GM23248 (cell line): ENCODE measurements at places on chromosomes 5 and 9. TPM values are rescaled to one million over a fixed set of nuclear protein-coding genes. Genes with fewer than 3 reads are reported as not detected.

DNA sequence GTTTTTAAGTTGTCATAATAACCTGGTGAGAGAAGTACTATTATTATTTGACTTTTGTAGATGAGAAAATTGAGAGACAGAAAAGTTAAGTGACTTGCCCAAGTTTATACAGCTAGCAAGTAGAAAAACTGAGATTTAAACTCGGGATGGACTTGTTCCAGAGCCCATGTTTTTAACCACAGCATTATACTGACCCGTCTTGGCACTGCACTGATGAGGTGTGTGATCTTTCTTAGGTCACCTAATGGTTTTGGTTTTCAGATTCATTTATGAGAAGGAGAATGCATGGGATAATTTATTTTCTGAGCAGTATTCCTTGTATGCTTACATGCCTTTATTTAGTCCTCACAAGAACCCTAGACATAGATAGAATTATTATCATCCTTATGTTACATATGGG lies 201.8 kb upstream of the CDKN2B start:
- no peak for DNase-seq

GRCh38 chr9:131950487-131950886 lies 129.2 kb downstream of the MED27 start:
- DNase-seq: no peak

DNA sequence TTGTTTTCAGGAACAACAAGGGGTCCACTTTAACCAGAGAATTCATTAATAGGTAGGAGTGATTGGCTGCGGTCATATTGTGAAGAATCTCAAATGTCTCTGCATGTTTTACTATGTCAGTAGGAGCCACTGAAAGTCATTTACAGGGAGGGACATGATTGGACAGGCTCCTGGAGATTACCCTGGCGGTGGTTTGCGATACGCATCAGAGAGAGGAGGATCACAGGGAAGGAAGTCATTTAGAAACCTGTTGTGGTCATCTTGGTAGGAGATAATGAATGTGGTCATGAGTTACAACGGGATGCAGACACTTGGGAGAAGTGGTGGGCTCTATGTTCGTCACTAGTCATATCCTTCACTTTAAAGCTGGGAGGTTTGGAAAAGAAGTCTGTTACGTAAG lies 262.8 kb downstream of the FAM114A2 start:
- no peak for DNase-seq

GRCh38 chr9:122364783-122365150 lies 6.1 kb upstream of the PTGS1 start:
- DNase-seq: peak; percentile 73

- DNase-seq: no peak
Measured at GRCh38 chr9:109458453-109459211, 39.5 kb downstream of the PTPN3 start.

- no peak for DNase-seq
Measured at GRCh38 chr5:158164296-158165047, 305.5 kb upstream of the CLINT1 start.

GRCh38 chr9:126984969-126985368 lies 70.4 kb downstream of the RALGPS1 start:
- peak; percentile 14 for DNase-seq

DNA sequence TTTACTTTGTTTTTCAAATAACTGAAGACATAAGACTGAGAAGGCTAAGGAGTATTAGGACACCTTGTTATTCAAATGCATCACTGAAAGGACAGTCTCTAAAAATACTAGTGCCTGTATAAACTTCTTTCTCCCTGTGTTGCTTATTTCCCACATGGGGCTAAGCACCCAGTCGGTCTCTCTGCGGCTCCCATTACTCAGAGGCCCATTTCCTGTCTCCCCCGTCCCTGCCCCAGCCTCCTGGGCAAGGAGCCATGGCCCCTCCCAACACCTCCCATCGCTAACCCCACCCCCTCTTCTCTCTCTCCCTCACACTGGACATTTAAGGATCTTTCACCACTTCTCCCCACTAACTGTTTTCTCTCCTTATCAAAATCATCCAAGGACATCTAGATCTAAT lies 81.9 kb downstream of the EBF1 start:
- DNase-seq: peak; percentile 76

GRCh38 chr5:43017428-43017815 lies 22.7 kb downstream of the ANXA2R start:
- DNase-seq: peak; percentile 48

DNA sequence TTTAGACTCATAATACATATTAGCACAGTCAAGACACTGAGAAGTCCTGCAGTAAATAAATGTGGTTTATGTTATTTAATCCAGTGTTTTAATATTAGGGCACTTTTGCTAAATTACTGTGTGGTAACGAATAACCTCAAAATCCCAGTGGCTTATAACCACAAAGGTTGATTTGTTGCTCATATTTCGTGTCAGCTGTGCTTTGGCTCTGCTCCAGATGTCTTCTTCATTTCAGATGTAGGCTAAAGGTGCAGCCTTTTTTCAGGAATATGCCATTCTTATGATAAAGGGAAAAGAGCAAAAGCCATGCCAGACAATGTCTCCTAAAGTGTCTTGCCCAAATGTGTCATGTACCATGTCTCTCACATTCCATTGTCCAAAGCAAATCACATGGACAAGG lies 144.8 kb downstream of the BRINP1 start:
- no peak for DNase-seq

DNA sequence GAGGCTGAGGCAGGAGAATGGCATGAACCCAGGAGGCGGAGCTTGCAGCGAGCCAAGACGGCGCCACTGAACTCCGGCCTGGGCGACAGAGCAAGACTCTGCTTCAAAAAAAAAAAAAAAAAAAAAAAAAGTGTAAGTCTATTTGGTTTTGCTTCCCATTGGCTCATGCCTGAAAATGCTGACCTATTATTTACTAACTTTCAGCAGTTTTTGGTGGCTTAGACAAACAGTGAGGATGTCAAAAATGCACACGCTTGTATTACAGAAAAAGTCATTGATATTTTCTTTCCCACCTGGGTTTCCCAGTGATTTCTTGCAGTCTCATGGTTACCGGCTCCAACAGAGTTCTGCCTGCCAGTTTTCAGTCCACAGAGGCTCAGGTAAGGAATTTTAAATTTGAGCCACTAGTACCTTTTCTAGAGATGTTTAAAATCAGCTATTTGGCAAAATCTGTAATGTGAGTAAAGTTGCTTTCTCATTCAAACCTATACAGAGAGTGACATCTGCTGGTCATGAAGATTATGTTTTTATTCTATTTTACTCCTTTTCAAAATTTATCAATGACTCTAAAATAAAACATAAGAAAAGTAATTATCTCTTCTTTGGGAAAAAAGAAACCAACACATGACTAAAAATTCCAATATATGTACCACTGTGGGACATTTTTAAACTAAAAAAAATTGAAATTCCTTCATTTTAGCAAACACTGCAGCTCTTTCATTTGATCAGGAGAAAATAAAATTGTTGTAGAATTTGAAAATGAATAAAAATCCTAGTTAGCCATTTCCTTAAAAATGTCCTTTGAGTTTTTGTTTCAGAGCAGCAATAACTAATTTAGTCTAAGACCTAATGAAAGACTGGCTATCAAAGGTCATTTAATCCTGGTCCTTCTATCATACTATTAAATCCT lies 8.8 kb downstream of the FAM200C start:
- DNase-seq: peak; percentile 62

DNA sequence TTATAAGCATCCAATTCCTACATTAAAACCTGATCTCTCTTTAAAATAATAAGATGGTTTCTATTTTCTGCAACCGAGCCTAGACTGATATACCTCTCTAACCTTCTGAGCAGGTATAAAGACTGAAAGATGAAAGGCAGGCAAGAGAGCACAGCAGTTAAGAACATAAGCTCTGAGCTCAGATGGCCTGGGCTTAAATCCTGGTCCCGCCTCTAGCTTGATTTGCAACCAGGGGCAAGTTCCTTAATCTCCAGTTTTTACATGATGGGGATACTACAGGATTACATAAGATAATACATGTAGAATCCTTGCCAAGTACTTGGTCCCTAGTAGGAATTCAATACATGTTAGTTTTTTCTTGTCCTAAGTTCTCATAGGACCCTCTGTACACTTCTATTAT lies 33.9 kb downstream of the SLC24A2 start:
- DNase-seq: no peak

GRCh38 chr9:112771359-112772214 lies 21.0 kb downstream of the SNX30 start:
- DNase-seq: no peak

GRCh38 chr9:94478755-94479730 lies 75.8 kb upstream of the PCAT7 start:
- DNase-seq: no peak

DNA sequence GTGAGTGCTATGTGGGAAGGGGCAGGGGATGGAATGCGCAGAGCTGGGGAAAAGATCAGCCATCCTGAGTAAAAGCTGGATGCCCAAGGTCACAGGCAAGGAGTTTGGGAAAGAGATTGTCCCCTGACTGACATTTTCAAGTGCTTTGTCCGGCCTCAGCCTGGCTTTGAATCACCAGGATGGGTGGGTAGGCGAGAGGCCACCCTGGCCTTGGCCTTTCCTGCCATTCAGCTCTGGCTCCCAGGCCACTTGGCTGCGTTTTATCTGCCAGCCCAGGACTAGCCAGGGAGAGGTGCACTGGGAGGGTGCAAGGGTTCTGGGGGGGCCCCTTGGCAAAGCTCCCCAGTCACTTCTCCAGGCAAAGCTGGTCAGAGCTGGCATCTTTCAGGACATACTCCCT lies 37.4 kb upstream of the SYNPO start:
- DNase-seq: no peak

DNA sequence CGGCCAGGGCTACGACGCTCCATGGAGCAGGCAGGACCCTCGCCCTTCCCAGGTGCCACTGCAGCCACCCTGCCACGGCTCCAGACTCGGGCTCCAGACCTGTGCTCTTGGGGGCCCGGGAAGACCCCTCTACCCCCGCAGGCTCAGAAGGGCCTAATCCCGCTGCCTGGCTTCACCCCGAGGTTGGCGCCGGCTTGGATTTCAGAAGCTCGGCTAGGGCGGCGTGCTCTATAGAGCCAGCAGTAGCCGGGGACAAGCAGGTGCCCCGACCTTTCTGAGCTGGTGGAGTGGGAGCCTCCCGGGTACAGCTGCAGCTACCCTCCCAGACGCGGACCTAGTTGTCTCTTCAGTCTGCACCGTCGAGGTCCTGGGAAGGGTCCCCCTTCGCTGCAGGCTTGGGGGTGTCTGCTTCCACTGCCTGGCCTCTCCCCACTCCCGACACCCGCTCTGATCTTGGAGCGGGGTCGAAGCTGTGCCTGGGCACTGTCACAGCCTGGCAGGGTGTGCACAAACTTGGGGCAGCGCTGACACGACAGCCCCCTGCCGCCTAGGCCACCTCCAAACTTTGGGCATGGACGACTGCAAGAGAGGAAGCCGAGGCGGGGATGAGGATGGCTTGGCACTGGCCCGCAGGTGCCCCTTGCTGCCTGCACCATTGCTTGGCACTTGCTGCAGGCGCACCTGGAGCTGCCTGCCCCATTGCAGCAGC lies 1366.1 kb upstream of the CDH9 start:
- DNase-seq: no peak

DNA sequence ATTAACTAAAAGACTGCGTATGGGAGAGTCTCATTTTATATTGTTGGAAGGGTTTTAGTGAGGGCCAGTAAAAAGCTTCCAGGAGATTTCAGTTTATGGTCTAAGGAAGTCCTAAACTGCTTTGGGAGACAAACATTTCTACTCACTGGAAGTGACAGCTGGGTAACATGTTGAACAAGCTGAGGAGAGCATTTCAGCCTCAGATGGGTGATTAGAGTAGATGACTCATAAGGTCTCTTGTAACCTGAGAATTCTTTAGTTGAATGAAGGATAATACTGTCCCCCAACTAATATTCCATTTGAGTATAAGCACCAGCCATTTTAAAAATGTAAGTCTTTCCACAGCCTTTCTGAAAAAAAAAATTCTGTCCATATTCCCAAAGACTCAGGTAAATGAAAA lies 218.0 kb upstream of the C9orf72 start:
- no peak for DNase-seq

Gene OGN
- 0.16 and 0.23 TPM in 2 replicates for polyA plus RNA-seq

Gene FBN2
- 15.2 and 15.7 TPM in 2 replicates for polyA plus RNA-seq

Gene TAF1L
- polyA plus RNA-seq: not detected in 2 replicates

Gene ARHGEF37
- polyA plus RNA-seq: 0.42 and 0.51 TPM in 2 replicates

Gene IL9
- polyA plus RNA-seq: not detected in 2 replicates

Gene LCN12
- not detected in 2 replicates for polyA plus RNA-seq

Gene NFIB
- polyA plus RNA-seq: 5.8 and 6.0 TPM in 2 replicates

Gene C5orf52
- polyA plus RNA-seq: not detected in 2 replicates

Gene TAF11L5
- polyA plus RNA-seq: not detected in 2 replicates

Gene ECM2
- 2.4 and 2.8 TPM in 2 replicates for polyA plus RNA-seq

Gene CA9
- 2.3 and 2.7 TPM in 2 replicates for polyA plus RNA-seq

Gene FAM81B
- not detected in 2 replicates for polyA plus RNA-seq
